ENCODE measurements at places on chromosomes 2 and 18.

DNA sequence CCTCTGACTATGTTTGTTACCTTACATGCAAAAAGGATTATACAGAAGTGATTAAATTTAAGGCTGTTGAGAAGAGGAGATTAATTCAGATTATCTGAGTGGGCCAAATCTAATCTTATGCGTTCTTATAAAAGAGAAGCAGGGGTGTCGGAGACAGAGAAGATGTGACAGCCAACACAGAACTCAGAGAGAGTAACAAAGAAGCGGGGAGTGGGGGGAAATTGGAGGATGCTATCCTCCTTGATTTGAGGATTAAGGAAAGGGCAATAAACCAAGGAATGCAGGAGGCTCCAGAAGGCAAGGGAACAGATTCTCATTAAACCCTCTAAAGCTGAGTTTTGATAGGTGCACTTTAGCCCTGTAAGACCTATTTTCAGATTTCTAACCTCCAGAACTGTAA lies 291.3 kb upstream of the REG3G start:
- DNase-seq: no peak

- no peak for DNase-seq
These were observed 17.0 kb upstream of the ATL2 start for GRCh38 chr2:38394041-38394440.

DNA sequence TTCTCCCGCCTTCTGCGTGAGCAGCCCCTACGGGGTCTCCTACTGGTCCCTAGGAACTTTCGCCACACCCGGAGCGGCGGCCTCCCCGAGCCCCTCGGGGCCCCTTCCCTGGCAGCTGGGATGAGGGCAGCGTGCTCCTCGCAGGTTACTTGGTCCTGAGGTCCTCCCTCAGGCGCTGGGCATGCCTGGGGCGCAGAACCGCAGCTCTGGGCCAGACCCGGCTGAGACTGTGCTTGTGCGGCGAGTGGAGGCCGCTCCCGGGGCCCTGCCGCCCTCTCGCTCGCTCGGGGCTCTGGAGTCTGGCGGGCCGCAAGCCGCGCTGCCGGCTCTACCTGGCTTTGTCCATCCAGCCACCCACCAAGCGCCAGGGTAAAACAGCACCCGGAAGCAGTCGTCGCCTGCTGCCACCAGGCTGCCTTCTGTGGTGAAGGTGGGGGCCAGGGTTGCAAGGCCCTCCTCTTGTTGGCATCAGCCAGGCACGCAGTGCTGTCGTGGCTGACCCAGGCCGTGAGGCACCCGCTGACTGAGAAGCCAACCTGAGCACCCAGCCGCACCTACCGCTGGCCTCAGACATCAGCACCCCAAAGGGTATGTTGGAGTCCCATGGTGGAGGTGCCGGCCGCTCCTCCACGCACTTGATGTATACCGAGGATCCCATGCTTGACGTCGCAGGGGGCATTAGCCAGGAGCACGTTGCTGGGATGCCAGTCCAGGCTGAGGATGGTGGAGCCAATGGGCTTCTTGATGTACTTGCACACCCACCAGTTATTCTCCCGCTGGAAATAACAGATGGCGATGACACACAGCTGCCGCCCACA lies 46.1 kb upstream of the PTH2R start:
- no peak for DNase-seq

DNA sequence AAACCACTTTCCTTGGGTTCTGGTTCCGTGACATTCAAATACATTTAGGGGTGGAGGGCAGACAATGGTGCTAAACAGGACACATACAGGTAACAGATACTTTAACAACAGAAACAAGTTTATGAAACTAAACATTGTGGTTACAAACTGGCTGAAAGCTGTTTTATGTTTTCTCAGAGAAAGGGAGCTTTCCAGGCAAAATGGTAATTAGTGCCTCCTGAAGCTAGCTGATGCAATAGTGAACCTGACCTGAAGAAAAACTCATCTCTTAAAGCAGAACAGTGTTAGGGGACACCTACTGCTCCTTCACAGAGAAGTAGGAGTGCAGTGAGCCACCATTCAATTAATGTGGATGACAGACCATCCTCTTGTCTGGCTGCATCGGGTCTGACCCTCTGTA lies 138.9 kb downstream of the CCDC148 start:
- DNase-seq: no peak

DNA sequence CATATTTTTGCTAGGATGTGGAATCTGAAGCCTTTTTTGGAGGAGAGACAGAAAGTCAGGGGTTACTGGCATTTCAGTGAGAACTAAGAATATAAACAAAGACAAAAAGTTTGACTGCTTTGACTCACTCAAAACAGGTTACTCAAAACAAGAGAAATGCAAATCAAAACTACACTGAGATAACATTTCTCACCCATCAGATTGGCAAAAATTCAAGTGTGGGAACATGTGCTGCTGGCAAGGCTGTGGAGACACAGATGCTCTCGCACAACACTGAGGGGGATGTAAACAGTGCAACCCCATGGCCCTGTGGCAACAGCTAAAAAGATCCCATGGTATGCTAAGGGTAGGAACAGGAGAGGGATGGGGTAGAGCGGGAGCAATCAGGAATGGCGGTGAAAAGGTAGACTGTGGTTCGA lies 86.6 kb downstream of the DTNB start:
- DNase-seq: no peak

DNA sequence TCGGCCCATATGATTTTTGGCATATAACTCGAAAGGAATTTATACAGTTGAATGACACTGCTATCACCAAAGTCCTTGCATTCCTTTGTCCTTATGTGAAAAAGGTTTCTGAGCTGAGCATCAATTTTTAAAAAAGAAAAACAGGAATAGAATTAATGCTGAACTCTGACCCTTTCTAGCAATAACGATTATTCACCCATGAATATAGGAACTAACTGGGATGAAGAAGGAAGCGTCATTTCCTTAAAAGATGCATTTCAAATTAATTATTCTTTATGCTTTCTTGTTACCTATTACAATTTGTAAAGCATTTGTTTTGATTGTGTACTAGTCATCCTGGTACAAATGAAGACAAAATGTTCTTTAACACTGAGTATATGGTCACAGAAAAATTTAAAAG lies 19.3 kb downstream of the TMEM247 start:
- DNase-seq: no peak

DNA sequence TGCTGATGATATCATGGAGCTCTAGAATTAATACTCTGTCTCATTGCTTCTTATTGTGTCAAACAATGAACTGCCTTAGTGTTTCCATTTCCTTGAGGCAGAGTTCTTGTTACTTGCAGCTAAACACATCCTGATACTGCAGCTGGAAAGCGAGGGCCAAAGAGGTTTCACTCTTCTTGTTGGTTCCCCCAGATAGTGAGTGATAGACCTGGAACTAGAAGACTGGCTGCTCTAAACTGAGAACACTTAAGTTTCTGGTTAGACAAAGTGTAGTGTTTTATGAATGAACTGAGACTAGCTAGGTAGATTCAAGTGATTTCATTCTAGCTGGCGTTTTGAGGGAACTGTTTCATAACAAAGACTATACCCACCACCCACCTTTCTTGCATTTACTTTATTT lies 321.7 kb downstream of the TXNL1 start:
- DNase-seq: no peak

DNA sequence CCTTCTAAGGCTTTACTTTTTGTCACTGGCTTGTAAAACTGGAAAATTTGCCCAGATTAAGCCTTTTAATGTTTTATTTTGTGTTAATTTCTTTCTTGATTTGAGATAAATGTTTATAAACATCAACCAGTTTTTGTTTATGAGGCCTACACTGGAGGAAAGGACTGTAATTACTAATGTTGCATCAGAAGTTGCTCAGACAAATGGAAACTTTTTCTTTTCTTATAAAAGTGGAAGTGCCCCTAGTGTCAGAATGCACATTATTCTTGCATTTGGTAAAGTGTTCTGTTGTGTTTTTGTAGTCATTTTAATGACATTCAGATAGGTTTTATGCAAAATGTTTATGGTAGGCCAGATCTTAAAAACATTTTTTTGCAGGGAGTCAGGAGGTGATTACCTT lies 25.3 kb downstream of the LCLAT1 start:
- no peak for DNase-seq

GRCh38 chr18:34322365-34323289 lies 97.9 kb upstream of the NOL4 start:
- peak; percentile 73 for DNase-seq

- no peak for DNase-seq
These were observed 5.7 kb downstream of the PSME4 start for GRCh38 chr2:53964987-53965687.

DNA sequence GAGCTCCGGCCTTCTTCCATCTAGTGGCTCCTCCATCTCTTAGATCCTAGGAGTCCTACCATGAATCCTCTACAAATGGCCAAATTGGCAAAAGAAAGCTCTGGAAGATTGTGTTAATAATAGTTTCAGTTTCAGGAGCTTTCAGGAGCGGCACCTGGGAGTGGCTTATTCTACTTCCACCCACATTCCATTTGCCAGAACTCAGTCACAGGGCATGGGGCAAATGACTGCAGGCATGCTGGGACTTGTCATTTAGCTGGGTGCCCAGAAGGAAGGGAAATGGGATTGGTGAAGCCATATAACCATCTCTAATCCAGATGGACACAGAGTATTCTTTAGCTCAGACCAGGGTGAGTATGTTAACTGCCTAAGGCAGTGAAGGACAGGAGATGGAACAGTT lies 3.6 kb upstream of the LRATD1 start:
- no peak for DNase-seq

GRCh38 chr2:160033732-160034392 lies 28.6 kb downstream of the PLA2R1 start:
- DNase-seq: no peak

DNA sequence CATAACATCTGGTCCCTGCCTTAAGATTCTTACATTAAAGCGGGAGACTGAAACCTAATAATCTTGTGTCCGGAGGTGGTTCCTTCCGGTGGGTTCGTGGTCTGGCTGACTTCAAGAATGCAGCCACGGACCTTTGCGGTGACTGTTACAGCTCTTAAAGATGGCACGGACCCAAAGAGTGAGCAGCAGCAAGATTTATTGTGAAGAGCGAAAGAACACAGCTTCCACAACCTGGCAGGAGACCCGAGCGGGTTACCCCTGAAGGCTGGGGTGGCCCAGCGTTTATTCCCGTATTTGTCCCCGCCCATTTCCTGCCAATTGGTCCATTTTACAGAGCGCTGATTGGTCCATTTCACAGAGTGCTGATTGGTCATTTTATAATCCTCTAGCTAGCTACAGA lies 122.3 kb upstream of the SIX2 start:
- DNase-seq: no peak

- no peak for DNase-seq
These were observed 382.3 kb downstream of the FIGN start for GRCh38 chr2:163353551-163353950.
